WTC11 (cell line): ENCODE measurements at places on chromosomes 16 and 17.
A peak's percentile ranks its signal among the peaks of the same experiment; 100 is the strongest.

DNA sequence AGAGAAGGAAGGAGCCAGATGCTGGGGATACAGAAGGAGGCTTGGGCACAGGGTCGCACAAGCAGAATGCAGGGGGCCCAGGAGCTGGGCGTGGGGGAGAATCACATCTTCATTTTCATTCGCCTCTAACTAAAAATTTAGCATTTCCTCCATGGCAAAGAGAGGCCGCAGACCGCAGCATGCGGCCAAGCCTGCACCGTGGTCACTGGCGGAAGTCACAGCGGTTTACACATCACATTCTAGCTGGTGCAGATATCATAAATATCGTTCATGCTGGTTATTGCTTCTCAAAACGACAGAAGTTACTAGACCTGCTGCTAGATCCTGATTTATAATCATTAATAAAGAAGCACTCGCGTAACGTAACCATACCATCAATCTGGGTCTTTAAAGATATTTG is 162.0 kb downstream of the NTN1 start:
- peaks cover 17% of the 10 kb centered on the region for H3K4me1 ChIP-seq
- H3K36me3 ChIP-seq: no peaks in the 10 kb centered on the region
- H3K27ac ChIP-seq: no peak overlapping the region
- no peak for DNase-seq

DNA sequence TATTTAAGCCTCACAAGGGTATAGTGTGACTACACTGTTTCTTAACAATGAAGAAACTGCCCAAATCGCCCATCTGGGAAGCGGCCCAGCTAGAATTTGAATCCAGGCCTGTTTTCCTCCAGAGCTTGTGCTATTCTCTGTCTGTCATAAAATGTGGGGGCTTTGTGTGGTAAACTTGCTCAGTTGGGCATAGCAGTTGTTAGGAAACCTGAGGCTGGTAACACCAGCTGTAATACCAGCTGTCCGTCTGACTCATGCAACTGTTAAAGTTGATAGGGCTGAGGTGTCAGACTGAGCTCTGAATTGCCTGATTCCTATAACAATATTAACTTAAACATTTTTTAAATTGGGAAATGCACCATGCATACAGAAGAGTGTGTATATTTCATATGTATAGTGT is 9.3 kb downstream of the NOD2 start:
- H3K27me3 ChIP-seq: peaks cover 8% of the 10 kb centered on the region
- H3K27ac ChIP-seq: no peak overlapping the region
- H3K36me3 ChIP-seq: peaks cover 18% of the 10 kb centered on the region
- DNase-seq: no peak

DNA sequence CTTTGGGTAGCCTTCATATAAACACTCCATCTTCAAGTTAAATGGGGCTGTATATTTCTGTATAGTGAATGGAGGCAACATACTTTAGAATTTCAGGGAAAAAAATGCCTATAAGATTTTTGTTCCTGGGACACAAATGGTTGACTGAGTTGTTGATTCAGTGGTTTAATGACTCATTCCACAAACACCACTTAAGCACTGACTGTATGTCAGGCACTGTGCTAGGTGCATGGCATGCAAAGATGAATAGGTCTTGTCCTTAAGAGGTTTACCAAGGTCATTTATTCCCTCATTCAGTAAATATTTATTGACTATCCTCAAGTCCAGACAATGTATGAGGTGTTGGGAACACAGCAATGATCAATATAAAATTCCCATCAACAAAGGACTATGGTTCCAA is 417.1 kb downstream of the CA10 start:
- H3K27ac ChIP-seq: no peak overlapping the region
- no peak for DNase-seq
- peaks cover 37% of the 10 kb centered on the region for H3K4me1 ChIP-seq
- H3K4me3 ChIP-seq: no peak overlapping the region
- H3K36me3 ChIP-seq: no peaks in the 10 kb centered on the region; the same call in 1 of the 2 replicates

- H3K27ac ChIP-seq: peak overlapping the region; percentile 74
- H3K27me3 ChIP-seq: peaks cover 5% of the 10 kb centered on the region
- peak; percentile 60 for DNase-seq
- H3K36me3 ChIP-seq: no peaks in the 10 kb centered on the region
These were observed 806 bp upstream of the CYB561 start for GRCh38 chr17:63446753-63447470.

GRCh38 chr16:84514874-84515835 is 10.7 kb upstream of the MEAK7 start:
- no peak for DNase-seq
- H3K4me3 ChIP-seq: no peak overlapping the region
- H3K36me3 ChIP-seq: no peaks in the 10 kb centered on the region
- H3K27me3 ChIP-seq: no peaks in the 10 kb centered on the region
- H3K27ac ChIP-seq: peak overlapping the region; percentile 39

GRCh38 chr17:31269036-31269577 is 27.9 kb downstream of the OMG start:
- H3K27ac ChIP-seq: peak overlapping the region; percentile 71
- no peak overlapping the region for H3K4me3 ChIP-seq
- DNase-seq: no peak
- H3K36me3 ChIP-seq: peaks cover 9% of the 10 kb centered on the region

DNA sequence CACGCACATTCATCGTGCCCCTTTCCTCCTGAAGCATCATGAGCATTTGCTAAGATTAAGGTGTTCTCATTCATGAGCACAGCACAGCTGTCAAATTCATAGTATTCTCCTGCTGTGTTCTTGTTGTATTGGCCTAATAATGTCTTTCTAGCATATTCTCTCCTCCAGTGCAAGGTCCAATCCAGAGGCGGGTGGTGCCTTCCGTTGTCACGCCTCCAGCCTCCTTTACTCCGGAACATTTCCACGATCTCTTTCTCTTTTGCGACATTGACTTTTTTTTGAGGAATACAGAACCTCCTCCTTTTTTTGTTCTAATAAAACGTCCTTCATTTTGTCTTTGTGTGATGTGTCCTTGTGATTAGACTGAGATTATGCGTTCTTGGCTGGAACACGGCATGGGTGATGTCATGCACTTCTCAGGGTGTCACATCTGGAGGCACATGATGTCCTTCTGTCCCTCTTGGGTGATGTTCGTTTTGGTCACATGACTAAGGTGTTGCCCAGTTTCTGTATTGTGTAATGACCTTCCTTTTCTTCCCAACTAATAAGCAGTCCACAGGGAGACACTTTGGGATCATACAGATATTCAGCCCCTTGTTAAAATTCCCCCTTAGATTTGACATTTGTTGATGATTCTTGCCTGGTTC is 66.3 kb downstream of the CLEC16A start:
- peaks cover 7% of the 10 kb centered on the region for H3K36me3 ChIP-seq
- no peak for DNase-seq
- H3K4me3 ChIP-seq: no peak overlapping the region
- no peak overlapping the region for H3K27ac ChIP-seq

- no peak overlapping the region for H3K27ac ChIP-seq
- DNase-seq: no peak
- H3K4me3 ChIP-seq: no peak overlapping the region
- H3K36me3 ChIP-seq: no peaks in the 10 kb centered on the region
- peaks cover 7% of the 10 kb centered on the region; the same call in 1 of the 2 replicates for H3K4me1 ChIP-seq
- no peaks in the 10 kb centered on the region for H3K27me3 ChIP-seq
These were observed 1.9 kb upstream of the KRTAP4-5 start for GRCh38 chr17:41151525-41151924.

GRCh38 chr17:66085221-66085620 is 106.7 kb downstream of the CEP112 start:
- H3K4me3 ChIP-seq: no peak overlapping the region
- H3K27ac ChIP-seq: no peak overlapping the region
- no peaks in the 10 kb centered on the region for H3K27me3 ChIP-seq
- peaks cover 24% of the 10 kb centered on the region for H3K36me3 ChIP-seq
- no peak for DNase-seq
- H3K4me1 ChIP-seq: peaks cover 2% of the 10 kb centered on the region; the same call in 1 of the 2 replicates

- H3K4me3 ChIP-seq: no peak overlapping the region
- H3K36me3 ChIP-seq: peaks cover 65% of the 10 kb centered on the region
- no peak overlapping the region for H3K27ac ChIP-seq
- no peaks in the 10 kb centered on the region for H3K27me3 ChIP-seq
- H3K4me1 ChIP-seq: no peaks in the 10 kb centered on the region
These were observed 6.6 kb downstream of the NARF start for GRCh38 chr17:82465023-82465603.
